AG09309 (cell line): ENCODE measurements at places on chromosomes 5 and 9.

DNA sequence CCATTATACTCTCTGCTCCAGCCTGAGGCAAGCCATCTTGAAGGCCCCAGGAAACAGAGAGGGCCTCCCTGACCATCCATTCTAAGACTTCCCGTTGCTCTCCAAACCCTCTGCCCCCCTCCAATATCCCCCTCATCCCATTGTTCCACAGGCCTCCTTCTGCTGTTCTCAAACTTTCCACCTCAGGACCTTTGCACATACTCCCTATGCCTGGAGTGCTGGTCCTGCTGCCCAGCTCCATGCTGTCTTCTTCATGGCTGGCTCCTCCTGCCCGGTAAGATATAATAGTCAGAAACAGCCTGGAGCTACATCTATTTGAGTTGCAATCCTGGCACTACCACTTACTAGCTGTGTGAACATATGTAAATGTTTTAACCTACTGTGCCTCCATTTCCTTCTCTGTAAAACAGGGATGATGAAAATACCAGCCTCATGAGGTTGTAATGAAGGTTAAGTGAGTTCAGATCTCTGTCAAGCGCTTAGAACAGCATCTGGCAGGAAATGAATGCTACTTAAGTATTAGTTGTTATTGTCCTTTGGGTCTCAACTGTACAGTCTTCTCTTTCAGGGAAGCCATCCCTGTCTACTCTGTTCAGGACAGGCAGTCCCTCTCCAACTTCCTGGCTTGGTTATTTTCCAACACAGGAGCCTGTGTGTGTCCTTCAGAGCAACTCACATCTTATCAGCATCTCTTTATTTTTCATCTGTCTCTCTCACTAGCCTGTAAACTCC, 45.8 kb downstream of the TMOD1 start:
- no peak for DNase-seq

- no peak for DNase-seq
These were observed 55.5 kb upstream of the KLF4 start for GRCh38 chr9:107545036-107545435.

- DNase-seq, result no peak
These were observed 157.6 kb upstream of the RAI14 start for GRCh38 chr5:34498572-34498971.

DNA sequence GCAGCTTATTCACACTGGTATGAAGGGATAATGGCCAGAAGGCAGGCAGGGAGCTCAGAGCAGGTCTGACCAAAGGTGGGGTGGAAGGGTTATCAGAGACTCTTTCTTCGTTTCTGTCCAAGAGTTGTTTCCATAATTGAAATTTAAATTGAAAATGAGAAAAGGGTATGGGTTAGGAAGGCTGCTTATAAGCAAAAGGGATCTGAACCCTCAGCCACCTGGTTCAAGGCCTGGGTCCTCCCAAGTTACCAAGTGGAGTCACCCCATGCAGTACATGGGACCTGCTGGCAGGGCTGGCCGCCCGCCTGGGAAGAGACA, 17.8 kb downstream of the EEIG1 start:
- DNase-seq, result no peak

DNA sequence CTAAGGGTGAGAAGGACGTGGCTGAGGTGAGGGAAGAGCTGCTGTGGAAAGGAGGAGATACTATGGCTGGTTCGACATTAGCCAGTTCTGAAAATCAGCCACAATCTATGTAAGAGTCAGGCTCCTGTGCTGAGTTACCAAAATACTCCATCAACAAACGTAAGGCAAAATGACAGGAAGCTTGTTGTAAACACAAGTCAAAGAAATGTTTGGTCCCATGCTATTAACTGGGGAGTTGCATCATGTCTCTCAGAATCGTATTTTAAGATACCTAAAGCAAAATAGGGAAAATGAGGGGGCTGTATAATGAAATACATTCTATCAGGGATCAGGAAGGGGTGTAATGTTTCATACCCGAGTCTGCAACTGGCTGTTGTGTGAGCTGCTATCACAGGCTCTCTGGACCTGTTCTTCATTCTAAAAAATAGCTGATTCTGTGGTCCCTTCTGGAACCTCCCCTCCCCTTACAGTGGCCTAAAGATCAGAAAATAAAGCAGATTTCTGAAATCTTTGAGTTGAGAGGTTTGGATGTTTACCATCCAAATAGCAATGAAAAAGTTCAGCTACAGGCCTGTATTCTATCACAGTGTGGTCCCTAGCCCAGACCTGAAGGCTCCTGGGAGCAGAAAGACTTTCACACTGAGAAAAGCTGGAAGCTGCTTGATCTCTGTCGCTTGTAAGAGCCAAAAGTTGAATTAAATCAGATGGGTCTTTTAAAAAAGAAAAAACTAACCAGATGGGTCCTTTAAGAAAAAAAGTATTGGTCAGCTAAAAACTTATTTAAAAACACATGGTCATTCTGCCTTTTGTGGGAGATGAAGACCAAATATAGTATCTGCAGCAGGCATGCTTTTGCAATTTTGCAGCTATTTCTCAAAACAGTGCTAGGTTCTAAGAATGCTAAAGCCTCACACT, 97.8 kb upstream of the SMC5 start:
- DNase-seq, result no peak

GRCh38 chr5:79050498-79050897, 19.0 kb downstream of the DMGDH start:
- DNase-seq, result no peak

DNA sequence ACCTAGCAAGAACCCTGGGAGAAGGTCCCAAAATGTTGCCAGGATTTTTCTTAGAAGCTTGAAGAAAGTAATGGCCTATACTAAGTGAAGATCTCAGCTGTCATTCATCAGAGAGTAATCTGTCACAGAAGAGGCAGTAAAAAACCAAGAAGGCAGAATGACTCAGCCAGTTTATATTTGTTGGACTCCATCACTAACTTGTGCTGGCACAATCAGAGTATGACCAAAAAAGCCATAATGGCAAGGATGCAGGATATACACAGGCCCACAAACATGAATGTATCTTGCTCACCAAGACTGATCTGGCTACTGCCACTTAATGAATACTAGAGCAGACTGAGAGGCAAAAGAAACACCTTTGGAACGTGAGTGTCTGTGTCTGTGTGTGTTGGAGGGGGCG, 104.0 kb upstream of the POU5F2 start:
- no peak for DNase-seq

DNA sequence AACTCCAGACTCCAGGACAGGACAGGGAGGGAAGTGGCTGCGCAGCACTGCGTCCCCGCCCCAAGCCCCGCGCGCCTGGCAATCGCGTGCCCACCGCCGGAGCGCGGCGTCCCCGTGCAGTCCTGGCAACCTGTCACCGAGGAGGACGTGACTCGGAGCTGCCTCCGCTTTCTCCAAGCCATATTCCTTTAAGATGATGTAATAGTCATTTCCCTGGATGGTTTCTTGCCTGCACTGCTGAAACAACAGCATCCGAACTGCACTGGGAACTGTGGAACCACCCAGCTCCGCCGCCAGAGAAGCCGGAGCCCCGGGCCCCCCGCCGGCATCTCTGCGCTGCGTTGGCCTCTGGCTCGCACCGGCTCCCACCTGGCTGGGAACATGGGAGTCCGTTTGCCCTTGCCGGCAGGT, 34.5 kb downstream of the KCTD16 start:
- no peak for DNase-seq
